ENCODE measurements at places on chromosomes 4 and X.

- no peak for DNase-seq
Measured at GRCh38 chr4:151067316-151067970, 32.0 kb upstream of the RPS3A start.

- DNase-seq, result no peak
Measured at GRCh38 chr4:39046249-39046648, 14.0 kb upstream of the TMEM156 start.

- DNase-seq, result no peak
Measured at GRCh38 chr4:163592212-163592611, 97.7 kb downstream of the TMA16 start.

DNA sequence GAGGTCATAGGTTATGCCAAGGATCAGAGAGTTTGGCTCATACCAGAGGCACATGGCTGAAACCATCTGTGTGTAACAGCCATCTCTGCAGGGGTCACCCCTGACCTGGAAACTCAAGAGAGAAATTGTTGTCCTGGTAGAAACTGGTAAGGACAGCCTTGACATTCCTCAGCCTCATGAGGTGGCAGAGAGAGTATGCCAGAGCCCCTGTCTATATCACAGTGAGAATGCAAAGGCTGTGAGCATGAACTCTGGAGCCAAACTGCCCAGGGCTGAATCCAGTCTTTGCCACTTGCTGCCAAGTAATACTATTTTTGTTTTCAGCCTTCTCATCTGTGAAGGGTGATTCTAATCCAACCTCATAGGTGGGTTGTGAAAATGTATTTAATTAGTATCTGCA lies 37.1 kb upstream of the CCDC149 start:
- no peak for DNase-seq

DNA sequence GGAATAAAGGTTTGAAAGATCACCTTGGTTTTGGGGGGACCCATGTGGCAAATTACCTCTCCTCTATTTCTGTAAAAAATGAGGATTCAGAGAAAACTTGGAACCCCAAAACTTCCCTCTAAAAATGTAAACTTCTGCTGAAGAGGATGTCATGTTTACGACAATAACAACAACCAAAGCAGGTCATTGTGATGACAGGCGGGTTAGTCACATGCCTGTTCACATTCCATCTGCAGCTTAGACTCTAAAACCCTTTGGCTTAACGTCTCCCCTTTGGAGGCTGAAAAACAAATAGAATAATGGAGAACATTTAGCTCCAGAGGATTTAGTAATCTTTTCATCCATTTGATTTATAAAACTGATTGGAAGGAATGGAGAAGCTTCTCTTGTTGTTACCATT lies 75.0 kb upstream of the FAM9C start:
- DNase-seq, result no peak

DNA sequence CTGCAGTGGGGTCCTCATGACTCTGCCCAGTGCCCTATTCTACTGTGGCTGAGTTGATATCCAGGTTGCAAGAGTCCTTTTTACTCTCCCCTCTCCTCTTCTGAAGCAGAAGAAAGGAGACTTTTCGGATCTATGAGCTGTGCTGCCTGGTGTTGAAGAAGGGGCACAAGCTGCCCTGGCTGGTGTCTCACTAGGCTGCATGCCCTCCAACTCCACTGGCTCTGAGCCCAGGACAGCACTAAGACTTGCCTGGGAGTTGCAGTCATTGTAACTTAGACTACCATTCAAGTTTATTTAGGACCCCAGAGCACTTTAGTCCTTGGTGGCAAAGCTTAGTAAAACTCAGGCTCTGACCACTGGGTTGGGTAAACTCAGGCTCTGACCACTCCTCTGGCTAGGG lies 89.4 kb downstream of the GABRB1 start:
- DNase-seq, result no peak

GRCh38 chr4:86493460-86493859 lies 100.7 kb upstream of the PTPN13 start:
- DNase-seq, result peak; percentile 35

DNA sequence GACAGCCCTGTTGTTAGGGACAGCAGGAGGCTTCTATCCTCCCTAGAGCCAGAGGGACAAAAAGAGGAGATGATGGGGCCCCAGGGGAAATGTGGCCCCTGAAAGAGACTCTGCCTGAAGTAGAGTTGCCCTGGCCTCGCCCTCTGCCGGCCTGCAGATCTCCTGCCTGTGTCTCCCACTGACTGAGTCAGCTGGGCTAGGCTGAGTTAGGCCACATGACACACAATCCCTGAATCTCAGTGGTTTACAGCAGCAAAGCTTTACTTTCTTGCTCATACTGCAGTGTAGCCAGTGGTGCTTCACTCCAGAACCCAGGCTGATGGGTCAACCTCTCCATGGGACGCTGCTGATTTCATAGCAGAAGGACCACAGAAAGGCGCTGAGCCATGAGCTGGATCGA lies 23.5 kb downstream of the DRD5 start:
- no peak for DNase-seq

DNA sequence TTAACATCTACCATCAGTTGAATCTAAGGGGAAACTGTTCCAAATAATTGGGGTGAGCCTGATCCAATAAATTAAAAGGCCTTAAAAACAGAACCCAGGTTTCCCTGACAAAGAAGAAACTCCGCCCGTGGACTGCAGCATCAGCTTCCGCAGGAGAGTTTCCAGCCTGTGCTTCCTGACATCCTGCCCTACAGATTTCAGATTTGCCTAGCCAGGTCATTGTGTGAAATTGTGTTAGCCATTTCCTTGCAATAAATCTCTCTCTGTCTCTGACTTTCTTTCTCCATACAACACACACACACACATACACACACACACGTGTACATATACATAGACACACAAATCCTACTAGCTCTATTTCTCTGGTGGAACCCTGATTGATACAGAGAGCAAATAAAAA lies 48.3 kb upstream of the LCORL start:
- no peak for DNase-seq

DNA sequence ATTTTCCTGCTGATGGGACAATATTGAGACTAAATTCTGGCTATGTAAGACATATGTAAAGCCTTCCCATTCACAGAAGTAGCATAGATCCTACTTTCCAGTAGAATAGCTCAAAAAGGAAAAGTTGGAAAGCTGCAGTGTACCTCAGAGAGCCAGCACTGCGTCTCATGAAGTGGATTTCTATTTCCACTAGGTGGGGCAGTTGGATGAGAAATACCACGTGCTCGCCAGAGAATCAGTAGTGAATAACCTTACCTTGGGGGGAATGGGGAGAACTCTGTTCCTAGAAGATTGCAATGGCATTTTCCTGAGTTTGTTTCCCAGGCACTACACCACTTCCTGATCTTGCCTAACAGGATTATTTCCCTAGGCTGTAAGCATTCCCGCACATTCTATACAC lies 907.1 kb downstream of the FSTL5 start:
- no peak for DNase-seq

DNA sequence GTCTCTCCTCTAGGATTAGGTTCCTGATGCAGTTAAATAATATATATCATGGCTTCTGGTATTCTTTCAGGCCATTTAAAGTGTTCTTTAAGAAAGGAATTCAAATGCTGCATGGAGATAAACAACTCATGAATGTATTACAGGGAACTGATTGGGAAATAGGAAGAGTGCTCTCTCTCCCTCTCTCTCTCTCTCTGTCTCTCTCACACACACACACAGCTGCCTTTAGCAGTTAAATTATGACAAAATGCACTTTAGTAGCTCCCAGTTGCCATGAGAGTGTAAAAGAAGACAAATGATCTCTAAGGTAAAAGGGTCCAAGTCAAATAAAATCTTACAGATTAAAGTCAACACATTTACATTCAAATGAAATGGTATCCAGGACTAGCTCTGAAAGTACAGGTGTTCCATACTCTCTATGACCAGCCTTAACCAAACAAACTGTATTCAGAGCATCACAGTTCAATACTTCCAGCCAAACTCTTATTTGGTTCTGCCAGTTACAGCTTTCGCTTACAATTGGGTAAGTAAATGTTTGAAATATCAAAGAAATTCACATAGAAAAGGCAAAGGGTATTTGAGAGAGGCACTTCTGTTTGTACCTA lies 94.7 kb upstream of the CXXC4 start:
- no peak for DNase-seq

GRCh38 chr4:126061655-126062054 lies 746.9 kb downstream of the FAT4 start:
- DNase-seq, result no peak

DNA sequence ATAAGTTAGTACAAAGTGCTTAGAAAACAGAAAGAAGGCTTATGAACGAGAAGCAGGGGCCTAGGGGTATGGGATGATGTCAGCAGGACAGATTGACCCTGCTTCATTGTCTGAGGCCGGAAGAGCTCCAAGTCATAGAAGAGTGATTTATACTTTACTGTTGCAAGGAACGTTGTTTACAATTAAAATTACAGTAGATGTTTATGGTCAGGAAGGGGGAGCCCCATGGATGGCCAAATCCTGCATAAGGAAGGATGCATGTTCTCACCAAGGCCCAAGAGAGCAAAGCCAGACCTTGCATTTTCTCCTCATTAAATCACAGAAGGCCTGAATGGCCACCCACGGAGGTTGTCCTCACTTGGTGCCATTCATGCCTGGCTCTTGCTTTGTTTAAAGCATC lies 115.3 kb downstream of the LDB2 start:
- DNase-seq, result no peak

DNA sequence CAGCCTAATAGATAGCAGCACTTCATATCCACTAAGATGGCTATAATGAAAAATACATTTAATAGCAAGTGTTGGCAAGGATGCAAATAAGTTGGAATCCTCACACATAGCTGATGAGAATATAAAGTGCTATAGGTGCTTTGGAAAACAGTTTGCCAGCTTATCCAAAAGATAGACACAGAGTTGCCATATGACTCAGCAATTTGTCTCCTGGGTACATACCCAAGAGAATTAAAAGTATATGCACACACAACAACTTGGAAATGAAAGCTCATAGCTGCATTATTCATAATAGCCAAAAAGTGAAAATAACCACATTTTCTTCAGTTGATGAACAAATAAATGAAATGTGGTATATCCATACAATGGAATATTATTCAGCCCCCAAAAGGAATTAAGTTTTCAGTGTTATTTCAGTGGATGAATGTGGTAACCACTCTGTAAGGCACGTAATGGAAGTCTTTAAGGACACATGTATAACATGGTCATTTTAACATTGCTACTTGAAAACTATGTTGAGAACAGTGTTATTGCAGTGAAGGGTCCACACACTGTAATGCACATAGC lies 320.9 kb upstream of the ADGRL3 start:
- no peak for DNase-seq

- no peak for DNase-seq
Measured at GRCh38 chrX:133979641-133980230, 5.7 kb downstream of the GPC3 start.

All from Jurkat, Clone E6-1 (cell line).